ENCODE measurements at places on chromosomes 1 and 21. TPM values are rescaled to one million over a fixed set of nuclear protein-coding genes. Genes with fewer than 3 reads are reported as not detected.

DNA sequence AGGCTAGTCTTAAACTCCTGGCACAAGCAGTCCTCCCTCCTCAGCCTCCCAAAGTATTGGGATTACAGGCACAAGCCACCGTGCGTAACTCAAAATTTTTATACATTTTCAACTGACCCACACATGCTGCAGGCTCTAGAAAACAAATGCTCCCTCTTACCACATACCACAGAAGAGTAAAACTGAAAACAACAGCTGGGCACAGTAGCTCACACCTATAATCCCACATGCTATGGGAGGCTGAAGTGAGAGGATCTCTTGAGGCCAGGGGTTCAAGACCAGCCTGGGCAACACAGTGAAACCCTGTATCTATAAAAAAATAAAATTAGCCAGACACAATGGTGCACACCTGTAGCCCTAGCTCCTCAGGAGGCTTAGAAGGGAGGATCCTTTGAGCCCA, 56.7 kb downstream of the AKT3 start:
- DNase-seq: no peak

DNA sequence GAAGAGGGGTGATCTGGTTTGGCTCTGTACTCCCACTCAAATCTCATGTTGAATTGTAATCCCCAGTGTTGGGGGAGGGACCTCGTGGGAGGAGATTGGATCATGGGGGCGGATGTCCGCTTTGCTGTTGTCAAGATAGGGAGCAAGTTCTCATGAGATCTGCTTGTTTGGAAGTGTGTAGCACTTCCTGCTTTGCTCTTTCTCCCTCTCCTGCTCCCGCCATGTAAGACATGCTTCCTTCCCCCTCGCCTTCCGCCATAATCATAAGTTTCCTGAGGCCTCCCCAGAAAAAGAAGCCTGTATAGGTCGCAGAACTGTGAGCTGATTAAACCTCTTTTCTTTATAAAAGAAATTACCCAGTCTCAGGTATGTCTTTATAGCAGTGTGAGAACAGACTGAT, 27.9 kb downstream of the MYOM3 start:
- DNase-seq: no peak

GRCh38 chr1:215082532-215083382, at the start of gene KCNK2:
KCNK2 (plus strand) TSS chr1:215082737; CDS start chr1:215083386, 649 bp downstream.
- DNase-seq: peak; percentile 52

GRCh38 chr1:111803951-111804350, 48.2 kb downstream of the DDX20 start:
- no peak for DNase-seq

GRCh38 chr1:10755970-10756521, 40.4 kb downstream of the CASZ1 start:
- DNase-seq: no peak

- DNase-seq: no peak
Observed at GRCh38 chr1:245469006-245469405, 314.2 kb downstream of the KIF26B start.

GRCh38 chr1:29851691-29852090, 615.4 kb downstream of the PTPRU start:
- DNase-seq: no peak

DNA sequence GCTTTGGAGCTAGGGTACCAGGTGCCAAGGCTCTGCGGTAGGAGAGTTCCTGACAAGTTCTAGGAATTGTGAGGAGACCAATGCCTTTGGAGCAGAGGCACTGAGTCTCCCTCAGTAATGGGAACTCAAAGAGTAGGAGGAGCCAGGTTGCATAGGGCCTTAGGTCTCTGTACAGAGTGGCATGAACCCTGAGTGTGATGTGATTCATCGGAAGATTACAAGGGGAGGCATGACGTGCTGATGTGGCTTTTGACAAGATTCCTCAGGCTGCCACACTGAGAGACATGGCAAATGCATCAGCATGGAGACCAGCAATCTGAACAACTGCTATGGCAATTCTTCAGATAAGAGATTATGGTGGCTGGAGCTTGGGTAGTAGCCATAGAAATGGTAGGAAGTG, 94.6 kb upstream of the SLC44A3 start:
- no peak for DNase-seq

DNA sequence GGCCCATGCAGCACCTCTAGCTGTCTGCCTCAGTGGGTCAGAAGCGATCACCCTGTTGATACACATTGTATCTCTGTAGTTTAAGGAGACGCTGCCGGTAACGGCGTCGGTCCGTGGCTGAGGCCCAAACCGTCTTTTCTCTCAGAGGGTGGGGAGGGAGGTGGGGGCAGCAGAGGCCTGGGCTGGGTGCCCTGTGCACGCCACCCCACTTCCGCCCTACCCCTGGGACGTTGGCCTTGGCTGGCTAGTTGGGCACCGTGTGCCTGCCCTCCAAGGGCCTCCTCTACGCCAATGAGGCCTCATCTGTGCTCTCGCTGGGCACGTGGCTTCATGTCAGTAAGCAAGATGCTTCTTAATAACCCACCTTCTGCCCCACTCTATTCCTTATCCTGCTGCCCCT, 9.4 kb downstream of the ZC3H12A start:
- DNase-seq: no peak

- no peak for DNase-seq
Observed at GRCh38 chr21:36297938-36298572, 21.9 kb upstream of the MORC3 start.

- no peak for DNase-seq
Observed at GRCh38 chr1:240399381-240399780, 212.6 kb downstream of the GREM2 start.

DNA sequence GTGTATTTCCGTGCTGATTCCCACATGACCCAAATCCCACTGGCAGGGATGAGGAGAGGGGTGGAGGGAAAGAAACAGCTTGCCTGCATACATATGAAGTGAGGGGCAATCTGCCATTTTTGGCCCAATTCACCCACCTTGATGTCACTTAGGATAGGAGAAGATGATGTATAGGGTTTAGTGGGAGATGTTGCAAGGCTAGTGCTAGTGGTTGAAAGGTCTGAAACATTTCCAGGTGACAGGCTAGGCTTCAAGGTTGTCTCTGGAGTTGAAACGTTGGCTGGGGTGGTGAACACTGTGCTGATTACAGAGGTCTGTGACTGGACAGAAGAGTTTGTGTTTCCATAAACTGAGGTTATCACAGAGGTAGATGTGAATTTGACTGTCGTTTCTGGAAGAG, 12.1 kb downstream of the CD34 start:
- DNase-seq: no peak

- no peak for DNase-seq
Observed at GRCh38 chr1:26822737-26823395, 3.6 kb upstream of the ZDHHC18 start.

GRCh38 chr1:34984435-34984792, 733 bp downstream of the TMEM35B start:
- DNase-seq: no peak

DNA sequence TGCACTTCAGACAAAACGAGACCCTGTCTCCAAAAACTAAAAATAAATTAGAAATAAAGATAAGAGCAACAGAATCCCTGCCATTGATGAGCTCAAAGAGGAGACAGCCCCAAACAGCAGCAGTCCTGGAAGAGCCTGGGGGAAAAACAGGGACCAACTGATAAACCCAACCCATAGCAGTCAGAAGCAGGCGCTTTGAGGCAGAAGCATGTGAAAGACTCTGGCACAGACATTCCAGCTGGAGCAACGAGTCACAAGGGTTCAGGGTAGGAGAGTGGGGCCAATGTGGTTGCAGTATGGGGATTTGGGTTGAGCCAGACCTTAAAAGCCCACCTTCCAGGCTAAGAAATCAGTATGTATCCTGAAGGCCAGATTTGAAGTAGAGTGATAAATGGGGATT, 78.5 kb downstream of the MPZL1 start:
- DNase-seq: no peak

GRCh38 chr1:19647643-19648042, 3.5 kb downstream of the NBL1 start:
- no peak for DNase-seq

- DNase-seq: no peak
Observed at GRCh38 chr1:231396643-231397042, 25.4 kb downstream of the EGLN1 start.

DNA sequence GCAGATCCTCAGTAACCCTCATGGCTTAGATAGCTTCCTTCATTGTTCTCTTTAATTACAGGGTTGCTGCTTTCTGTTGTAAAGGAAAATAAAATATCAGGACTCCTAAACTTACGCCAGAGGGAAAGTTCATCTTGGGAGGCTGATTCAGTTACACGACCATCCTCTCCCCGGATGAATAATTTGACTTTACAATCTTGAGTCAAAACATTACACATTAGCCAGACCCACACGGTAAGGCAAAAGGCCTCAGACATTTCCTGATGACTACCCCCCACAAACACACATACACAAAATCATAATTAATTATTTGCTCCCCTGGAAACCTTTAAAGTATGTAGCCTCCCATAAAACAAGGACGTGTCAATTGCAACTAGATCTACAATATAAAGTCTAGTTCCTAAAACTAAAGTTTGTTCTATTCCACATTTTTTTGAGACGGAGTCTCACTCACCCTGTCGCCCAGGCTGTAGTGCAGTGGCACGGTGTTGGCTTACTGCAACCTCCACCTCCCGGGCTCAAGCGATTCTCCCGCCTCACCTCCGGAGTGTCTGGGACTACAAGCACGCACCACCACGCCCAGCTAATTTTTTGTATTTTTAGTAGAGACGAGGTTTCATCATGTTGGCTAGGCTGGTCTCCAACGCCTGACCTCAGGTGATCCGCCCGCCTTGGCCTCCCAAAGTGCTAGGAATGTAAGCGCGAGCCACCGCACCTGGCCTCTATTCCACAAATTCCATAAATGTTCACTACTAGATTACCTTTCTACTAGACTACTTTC, 830 bp upstream of the PRDX1 start:
- no peak for DNase-seq

GRCh38 chr21:42389449-42389835, 6.4 kb downstream of the TMPRSS3 start:
- DNase-seq: peak; percentile 61

- no peak for DNase-seq
Observed at GRCh38 chr1:1205769-1206375, 520 bp downstream of the TNFRSF18 start.

DNA sequence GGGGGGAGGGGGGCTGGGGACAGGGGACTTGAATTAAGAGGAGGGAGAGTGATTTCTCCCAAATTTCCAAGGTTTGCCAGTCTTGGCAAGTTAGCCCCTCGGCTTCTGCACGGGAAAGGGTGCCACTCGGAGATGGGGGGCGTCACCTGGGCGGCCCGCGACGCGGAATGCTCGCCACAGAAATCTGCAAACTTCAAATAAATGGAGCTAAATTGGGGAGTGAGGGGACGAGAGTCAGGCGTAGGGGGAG, 885 bp upstream of the SSBP3 start:
- DNase-seq: peak; percentile 55

- DNase-seq: peak; percentile 55
Observed at GRCh38 chr1:51331206-51332100, 1.1 kb upstream of the TTC39A start.

GRCh38 chr1:32701951-32702598, 495 bp downstream of the SYNC start:
- DNase-seq: no peak

DNA sequence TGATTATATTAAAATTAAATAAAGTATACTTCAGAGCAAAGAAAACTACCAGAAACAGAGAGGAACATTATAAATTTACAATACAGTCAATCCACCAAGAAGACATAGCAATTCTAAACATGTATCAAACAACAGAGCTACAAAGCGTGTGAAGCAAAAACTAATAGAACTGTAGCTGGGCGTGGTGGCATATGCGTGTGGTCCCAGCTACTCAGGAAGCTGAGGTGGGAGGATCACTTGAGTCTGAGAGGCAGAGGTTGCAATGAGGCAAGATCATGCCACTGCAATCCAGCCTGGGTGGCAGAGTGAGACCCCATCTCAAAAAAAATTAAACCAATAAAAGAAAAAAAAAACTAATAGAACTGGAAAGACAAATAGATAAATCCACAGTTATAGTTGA, 12.3 kb downstream of the CCDC185 start:
- DNase-seq: no peak

DNA sequence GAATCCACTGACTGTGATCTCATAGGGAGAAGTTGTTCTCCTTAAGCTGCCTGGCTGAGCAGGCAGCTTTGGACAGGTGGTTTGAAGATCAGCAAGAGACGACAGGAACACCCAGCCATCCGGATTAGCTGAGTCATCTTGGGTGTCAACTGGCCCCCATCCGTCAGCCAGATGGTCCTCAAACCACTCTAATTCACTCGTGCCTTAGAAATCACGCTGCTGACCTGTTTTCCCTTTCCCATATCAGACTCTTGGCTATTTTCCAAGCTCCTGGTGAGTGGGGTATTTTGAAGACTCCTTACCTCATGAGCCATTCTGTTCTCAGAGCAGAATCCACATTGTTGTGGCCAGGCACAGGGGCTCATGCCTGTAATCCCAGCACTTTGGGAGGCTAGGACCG, 149.1 kb upstream of the L1TD1 start:
- no peak for DNase-seq

DNA sequence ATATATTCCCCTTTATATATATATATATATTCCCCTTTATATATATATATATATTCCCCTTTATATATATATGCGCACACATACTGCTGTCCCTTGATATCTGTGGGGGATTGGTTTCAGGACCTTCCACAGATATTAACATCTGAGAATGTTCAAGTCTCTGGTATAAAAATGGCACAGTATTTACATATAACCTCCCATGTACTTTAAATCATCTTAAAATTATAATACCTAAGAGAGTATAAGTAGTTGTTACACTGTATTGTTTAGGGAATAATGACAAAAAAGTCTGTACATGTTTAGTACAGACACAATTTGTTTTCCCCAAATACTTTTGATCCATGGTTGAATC, 45.8 kb downstream of the NR5A2 start:
- no peak for DNase-seq

TAF5L gene
- 6.6 TPM for total RNA-seq

RGS16 gene
- 2.2 TPM for total RNA-seq

PTPRU gene
- 17.9 TPM for total RNA-seq

VSIG8 gene
- total RNA-seq: not detected

MAP3K21 gene
- total RNA-seq: 14.8 TPM

RPRD2 gene
- 18.0 TPM for total RNA-seq

STK40 gene
- 48.7 TPM for total RNA-seq

SDCCAG8 gene
- total RNA-seq: 25.1 TPM

NBPF10 gene
- total RNA-seq: 1.3 TPM

TFF1 gene
- total RNA-seq: 1.3 TPM

CENPS gene
- total RNA-seq: 8.1 TPM

LACTBL1 gene
- not detected for total RNA-seq

IRF2BP2 gene
- 65.5 TPM for total RNA-seq

AMY2B gene
- total RNA-seq: 1,112 TPM

C1QB gene
- total RNA-seq: 17.3 TPM

FCGR3A gene
- 3.5 TPM for total RNA-seq

SOX13 gene
- total RNA-seq: 12.0 TPM

SRGAP2 gene
- total RNA-seq: 36.3 TPM
